IMR-90 (cell line): ENCODE measurements at places on chromosomes 11 and 22. TPM values are rescaled to one million over a fixed set of nuclear protein-coding genes. Genes with fewer than 3 reads are reported as not detected.

Gene MYO7A
- total RNA-seq: under 0.01 TPM in 1 of 2 replicates, not detected in the other

GRCh38 chr11:133930767-133931448, 25.9 kb downstream of the IGSF9B start:
- DNase-seq: no peak
- H3K36me3 ChIP-seq: no peaks in the 10 kb centered on the region
- H3K27ac ChIP-seq: no peak overlapping the region
- no peaks in the 10 kb centered on the region for H3K27me3 ChIP-seq

DNA sequence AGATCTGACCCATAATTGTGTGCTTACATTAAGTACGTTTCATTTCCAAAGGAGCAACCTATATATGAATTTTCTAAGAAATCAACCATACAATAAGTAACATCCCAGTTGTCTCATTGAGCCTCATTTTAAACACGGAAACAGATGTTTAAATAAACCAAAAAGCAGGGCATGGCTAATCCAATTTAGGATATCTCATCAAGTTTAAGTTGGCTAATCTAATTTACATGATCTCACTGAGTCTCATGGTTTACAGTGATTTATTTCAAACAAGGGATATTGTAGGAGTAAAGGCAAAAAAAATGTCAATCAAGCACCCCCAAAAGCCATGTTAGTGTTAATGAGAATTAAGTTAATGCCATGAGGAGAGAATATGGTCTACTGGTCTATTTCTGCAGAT, 499.8 kb upstream of the CCDC90B start:
- H3K4me3 ChIP-seq: no peak overlapping the region
- no peaks in the 10 kb centered on the region for H3K4me1 ChIP-seq
- H3K36me3 ChIP-seq: no peaks in the 10 kb centered on the region
- no peak for DNase-seq
- no peaks in the 10 kb centered on the region for H3K27me3 ChIP-seq

- H3K36me3 ChIP-seq: peaks cover 16% of the 10 kb centered on the region
- H3K27me3 ChIP-seq: no peaks in the 10 kb centered on the region
- no peak overlapping the region for H3K27ac ChIP-seq
- peaks cover 2% of the 10 kb centered on the region; the same call in 1 of the 2 replicates for H3K4me1 ChIP-seq
- no peak for DNase-seq
Observed at GRCh38 chr11:73715541-73715940, 45.3 kb downstream of the RAB6A start.

Gene ZDHHC5
- total RNA-seq: 19.4 and 21.4 TPM in 2 replicates

DNA sequence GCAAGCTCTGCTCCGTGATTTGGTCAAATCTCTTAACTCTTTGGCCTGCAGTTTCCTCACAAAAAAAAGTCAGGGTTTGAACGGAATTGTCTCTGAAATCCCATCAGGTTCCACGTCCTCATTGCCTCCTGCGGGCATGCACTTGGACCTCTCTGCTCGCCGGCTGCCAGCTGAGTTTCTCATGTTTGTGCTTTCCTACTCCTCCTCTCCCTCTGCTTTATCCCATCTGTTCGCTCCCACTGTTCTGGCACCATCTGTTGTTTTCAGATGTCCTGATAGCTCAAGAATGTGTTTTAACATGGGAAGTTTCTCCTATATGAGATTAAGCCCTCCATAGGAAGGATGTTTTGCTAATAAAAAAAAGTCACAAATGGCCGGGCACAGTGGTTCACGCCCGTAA, 49.4 kb upstream of the ARHGAP42 start:
- no peak for DNase-seq
- H3K27me3 ChIP-seq: no peaks in the 10 kb centered on the region
- H3K36me3 ChIP-seq: no peaks in the 10 kb centered on the region
- no peak overlapping the region for H3K27ac ChIP-seq
- peaks cover 23% of the 10 kb centered on the region for H3K4me1 ChIP-seq

Gene KRTAP5-7
- total RNA-seq: not detected in 2 replicates

Gene CD44
- total RNA-seq: 341 and 357 TPM in 2 replicates

GRCh38 chr11:133639408-133639807, 107.1 kb upstream of the OPCML start:
- H3K4me3 ChIP-seq: no peak overlapping the region
- DNase-seq: no peak
- H3K4me1 ChIP-seq: no peaks in the 10 kb centered on the region
- H3K27ac ChIP-seq: no peak overlapping the region
- no peaks in the 10 kb centered on the region for H3K27me3 ChIP-seq

- H3K36me3 ChIP-seq: peaks cover 1% of the 10 kb centered on the region; the same call in 1 of the 2 replicates
- DNase-seq: no peak
- H3K4me1 ChIP-seq: peaks cover 2% of the 10 kb centered on the region; the same call in 1 of the 2 replicates
- no peak overlapping the region for H3K4me3 ChIP-seq
- no peaks in the 10 kb centered on the region for H3K27me3 ChIP-seq
Observed at GRCh38 chr11:74154620-74155281, 16.1 kb downstream of the C2CD3 start.

DNA sequence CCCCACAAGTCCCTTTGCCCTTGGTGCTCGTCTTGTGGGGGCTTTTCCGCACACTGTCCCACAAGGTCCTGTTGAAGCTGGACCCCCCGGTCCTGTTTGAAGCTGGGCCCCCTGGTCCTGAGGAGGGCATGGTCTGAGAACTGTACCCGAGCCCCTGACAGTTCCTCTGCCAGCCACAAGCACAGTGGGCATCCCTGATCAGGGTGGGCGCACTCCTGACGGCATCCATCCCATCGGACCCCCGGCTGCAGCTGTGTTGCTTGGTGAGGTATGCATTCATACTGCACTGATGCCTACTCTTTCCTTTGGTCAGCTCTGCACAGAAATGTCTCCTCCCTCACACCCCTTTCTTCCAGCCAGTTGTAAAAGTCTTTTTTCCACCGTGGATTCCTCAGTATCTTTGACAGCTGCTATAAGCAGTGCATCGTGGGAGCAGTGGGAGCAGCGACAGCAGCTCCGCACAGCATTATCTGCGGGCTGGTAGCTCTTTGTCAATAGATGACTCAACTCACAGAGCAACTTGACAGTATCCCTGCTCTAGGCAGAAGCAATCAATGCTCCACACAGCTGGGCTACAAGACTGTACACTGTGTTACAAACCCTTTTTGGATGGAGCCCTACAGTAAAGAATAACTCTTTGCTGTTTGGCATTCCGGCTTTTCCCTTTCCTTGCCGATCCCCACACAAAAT, 1030.8 kb upstream of the CCDC90B start:
- H3K27ac ChIP-seq: no peak overlapping the region
- H3K36me3 ChIP-seq: no peaks in the 10 kb centered on the region
- DNase-seq: peak; percentile 30

Gene OR51T1
- total RNA-seq: not detected in 2 replicates

Gene CRYBB1
- not detected in 2 replicates for total RNA-seq

DNA sequence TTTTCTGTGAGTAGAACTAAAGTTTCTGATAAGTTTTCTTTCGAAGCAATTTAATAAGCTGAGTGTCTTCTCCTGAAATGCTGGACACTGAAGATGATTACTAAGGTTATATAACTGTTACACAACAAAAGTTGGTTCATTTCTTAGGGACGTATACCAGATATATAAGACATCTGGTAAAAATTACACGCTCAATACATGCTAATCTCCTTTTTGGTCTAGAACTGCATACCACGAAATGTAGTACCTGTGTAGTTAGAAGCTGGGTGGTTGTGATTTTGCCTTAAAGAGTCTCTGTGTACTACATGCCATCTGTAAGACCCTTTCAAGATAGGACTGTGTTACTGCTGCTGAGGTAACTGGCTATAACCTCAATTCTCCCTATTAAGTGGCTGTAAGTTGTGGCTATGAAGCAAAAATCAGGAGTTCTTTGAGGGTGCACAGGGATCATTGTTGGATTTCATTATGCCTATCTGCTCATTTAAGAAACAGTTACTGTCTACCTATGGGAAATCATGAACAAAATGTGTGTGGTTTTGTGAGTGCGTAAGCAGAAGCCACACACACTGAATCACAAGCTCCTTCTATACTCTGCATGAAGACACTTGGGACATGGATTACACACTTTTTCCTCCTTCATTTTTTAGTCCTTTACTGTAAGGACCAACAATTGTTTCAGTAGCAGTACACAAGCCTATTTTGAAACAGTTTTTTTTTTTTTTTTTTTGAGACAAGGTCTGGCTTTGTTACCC, 195.9 kb downstream of the SWAP70 start:
- H3K4me1 ChIP-seq: peaks cover 16% of the 10 kb centered on the region
- H3K36me3 ChIP-seq: peaks cover 7% of the 10 kb centered on the region
- peak; percentile 62 for DNase-seq
- H3K27ac ChIP-seq: no peak overlapping the region
- H3K27me3 ChIP-seq: no peaks in the 10 kb centered on the region
- no peak overlapping the region for H3K4me3 ChIP-seq

DNA sequence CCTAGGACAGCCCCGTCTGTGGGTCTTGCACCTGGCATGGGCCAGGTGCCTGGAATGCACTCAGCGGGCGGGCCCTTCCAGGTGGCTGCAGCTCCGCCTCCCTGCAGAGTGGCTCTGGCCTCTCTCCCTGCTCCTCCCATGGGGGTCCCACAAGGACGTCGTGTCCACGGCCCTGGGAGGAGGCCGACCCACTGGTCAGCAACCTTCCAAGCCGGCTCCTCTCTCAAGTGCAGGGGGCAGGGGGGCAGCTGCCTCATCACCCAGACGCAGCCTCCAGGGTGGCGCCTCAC, 41.9 kb downstream of the CERK start:
- peaks cover 75% of the 10 kb centered on the region for H3K36me3 ChIP-seq
- H3K4me3 ChIP-seq: no peak overlapping the region
- H3K4me1 ChIP-seq: no peaks in the 10 kb centered on the region
- no peak for DNase-seq
